CD4-positive, alpha-beta T cell treated with Interferon alpha-2 for 1 hour (primary cell): ENCODE measurements at places on chromosomes 2 and 18.

GRCh38 chr2:100939445-100939844, 62.6 kb upstream of the RPL31 start:
- no peak for DNase-seq

DNA sequence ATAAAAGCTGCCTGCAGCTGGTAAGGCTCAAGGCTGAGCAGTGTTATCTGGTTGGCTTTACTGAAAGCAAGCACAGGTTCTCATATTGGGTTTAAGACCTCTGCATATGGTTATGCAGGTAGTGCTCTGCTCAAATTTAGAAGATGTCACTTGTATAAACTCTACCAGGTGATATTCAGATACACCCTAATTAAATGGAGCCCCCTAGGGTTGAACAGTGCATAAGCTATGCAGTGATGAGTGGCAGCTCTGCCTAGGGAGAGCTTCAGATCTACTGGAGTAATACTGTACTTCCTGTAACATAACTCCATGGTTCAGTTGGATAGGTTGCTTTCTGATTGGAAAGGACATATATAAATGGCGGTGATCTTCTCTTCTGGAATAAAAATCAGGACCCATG, 222.7 kb downstream of the CYRIA start:
- DNase-seq: no peak

DNA sequence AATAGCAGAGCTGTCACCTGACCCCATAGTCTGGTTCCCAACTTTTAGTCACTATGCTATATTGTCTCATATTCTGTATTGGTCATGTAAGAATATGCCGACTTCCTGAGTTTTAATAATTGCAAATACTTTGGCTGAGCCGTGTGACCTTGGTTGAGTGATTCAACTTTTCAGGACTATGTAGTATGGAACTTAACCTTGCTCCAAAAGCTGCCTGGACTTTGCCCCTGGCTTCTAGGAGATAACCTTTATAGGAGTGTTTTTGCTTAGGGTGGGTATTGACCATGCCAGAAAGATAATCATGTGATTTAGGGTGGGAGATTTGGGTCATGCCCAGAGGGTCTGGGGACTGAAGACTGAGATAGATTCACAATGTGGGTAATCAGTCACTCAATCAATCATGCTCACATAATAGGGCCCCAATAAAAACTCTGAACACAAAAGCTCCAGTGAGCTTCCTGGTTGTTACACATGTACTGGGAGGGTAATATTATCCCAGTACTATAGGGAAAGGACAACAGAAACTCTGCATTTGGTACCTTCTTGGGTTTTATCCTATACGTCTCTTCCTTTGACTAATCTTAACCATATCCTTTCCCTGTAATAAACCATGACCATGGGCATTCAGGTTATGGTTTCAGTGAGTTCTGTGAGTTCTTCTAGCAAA, 235.6 kb downstream of the RNF152 start:
- DNase-seq: no peak

DNA sequence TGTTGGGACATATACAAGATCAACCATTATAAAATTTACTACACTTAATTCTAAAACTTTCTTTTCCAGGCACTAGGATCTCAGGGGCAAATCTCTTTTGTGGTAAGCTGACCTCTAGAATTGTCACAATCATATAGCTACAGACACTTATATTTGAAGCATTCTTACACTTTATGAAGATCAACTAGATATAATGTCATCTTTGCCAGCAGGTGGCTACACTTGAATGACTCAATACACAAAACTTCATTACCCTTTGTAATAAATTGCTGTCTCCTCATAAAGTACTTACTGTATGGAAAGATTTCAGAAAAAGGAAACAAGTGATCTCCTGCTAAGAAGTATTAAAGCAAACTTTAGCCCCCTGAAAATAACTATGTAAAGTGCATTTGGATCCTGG, 77.8 kb downstream of the RDH14 start:
- no peak for DNase-seq

DNA sequence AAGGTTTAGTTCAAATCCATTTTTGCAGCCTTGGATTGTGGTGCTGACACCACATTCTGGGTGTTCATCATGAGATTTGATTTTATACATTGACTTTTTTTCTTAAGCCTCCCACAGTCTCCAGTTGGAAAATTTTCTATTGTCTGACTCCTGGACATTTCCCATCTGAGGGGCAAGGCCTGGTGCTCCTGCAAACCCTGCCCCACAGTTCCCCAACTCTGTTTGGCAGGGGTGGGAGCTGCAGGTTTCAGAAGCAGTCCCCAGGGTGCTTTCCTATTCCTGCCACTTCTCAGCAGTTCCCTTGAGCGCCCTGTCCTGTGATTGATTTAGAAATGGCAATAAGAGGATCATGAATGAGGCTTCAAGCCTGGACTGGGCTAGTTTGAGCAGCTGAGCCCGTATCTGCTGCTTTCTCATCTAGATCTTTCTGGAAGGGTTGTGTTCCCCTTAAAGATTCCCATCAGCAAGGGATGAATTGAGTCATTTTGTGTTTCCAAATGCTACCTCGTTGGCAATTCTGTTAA, 77.0 kb downstream of the CIB4 start:
- no peak for DNase-seq
